ENCODE measurements at places on chromosomes 12 and 14. TPM values are rescaled to one million over a fixed set of nuclear protein-coding genes. Genes with fewer than 3 reads are reported as not detected.
A peak's percentile ranks its signal among the peaks of the same experiment; 100 is the strongest.

- DNase-seq, result no peak
- H3K4me3 ChIP-seq, result no peak overlapping the region
- H3K27ac ChIP-seq, result no peak overlapping the region
- H3K27me3 ChIP-seq, result no peaks in the 10 kb centered on the region
- no peaks in the 10 kb centered on the region for H3K4me1 ChIP-seq
- no peaks in the 10 kb centered on the region for H3K36me3 ChIP-seq
Observed at GRCh38 chr12:110597885-110598284, 14.8 kb upstream of the PPTC7 start.

DNA sequence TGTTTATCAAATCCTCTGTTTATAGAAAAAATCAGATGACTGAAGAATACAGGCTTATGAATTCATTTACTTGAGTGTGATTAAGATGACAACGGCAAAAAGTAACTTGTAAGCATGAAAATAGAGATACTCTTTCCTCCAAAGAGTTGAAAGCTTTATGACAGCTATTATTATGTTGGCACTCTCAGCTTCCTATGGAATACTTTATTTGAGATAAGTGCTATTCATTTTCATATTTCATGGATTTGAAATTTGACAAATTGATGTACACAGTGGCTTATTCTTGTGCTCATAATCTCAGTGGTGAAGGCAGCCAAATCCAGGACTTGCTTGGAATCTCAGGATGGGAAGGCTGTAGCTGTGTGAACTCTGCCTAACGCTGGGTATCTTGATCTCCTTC is 991.6 kb downstream of the GALC start:
- no peak for DNase-seq
- H3K27me3 ChIP-seq, result no peaks in the 10 kb centered on the region
- no peaks in the 10 kb centered on the region for H3K36me3 ChIP-seq
- H3K27ac ChIP-seq, result no peak overlapping the region
- no peak overlapping the region for H3K4me3 ChIP-seq
- no peaks in the 10 kb centered on the region for H3K4me1 ChIP-seq

Gene ACSM4
- not detected for total RNA-seq

Gene CAPZA3
- total RNA-seq, result not detected

- no peaks in the 10 kb centered on the region for H3K36me3 ChIP-seq
- no peaks in the 10 kb centered on the region for H3K4me1 ChIP-seq
- H3K27me3 ChIP-seq, result no peaks in the 10 kb centered on the region
- no peak for DNase-seq
Observed at GRCh38 chr12:1122786-1123185, 131.8 kb downstream of the ERC1 start.

- peaks cover under 1% of the 10 kb centered on the region for H3K27me3 ChIP-seq
- no peaks in the 10 kb centered on the region for H3K4me1 ChIP-seq
- H3K36me3 ChIP-seq, result no peaks in the 10 kb centered on the region
- no peak for DNase-seq
Observed at GRCh38 chr12:3583656-3584334, 92.8 kb downstream of the PRMT8 start.

- H3K27ac ChIP-seq, result no peak overlapping the region
- no peaks in the 10 kb centered on the region for H3K4me1 ChIP-seq
- H3K27me3 ChIP-seq, result no peaks in the 10 kb centered on the region
- peaks cover 28% of the 10 kb centered on the region for H3K36me3 ChIP-seq
- H3K4me3 ChIP-seq, result no peak overlapping the region
Observed at GRCh38 chr14:88870777-88871176, 46.3 kb downstream of the TTC8 start.

- peaks cover 15% of the 10 kb centered on the region for H3K36me3 ChIP-seq
- DNase-seq, result peak; percentile 63
- peaks cover 26% of the 10 kb centered on the region for H3K4me1 ChIP-seq
- H3K4me3 ChIP-seq, result peak overlapping the region; percentile 89
- no peaks in the 10 kb centered on the region for H3K27me3 ChIP-seq
Observed at GRCh38 chr12:106248312-106248845, 559 bp upstream of the CKAP4 start.

DNA sequence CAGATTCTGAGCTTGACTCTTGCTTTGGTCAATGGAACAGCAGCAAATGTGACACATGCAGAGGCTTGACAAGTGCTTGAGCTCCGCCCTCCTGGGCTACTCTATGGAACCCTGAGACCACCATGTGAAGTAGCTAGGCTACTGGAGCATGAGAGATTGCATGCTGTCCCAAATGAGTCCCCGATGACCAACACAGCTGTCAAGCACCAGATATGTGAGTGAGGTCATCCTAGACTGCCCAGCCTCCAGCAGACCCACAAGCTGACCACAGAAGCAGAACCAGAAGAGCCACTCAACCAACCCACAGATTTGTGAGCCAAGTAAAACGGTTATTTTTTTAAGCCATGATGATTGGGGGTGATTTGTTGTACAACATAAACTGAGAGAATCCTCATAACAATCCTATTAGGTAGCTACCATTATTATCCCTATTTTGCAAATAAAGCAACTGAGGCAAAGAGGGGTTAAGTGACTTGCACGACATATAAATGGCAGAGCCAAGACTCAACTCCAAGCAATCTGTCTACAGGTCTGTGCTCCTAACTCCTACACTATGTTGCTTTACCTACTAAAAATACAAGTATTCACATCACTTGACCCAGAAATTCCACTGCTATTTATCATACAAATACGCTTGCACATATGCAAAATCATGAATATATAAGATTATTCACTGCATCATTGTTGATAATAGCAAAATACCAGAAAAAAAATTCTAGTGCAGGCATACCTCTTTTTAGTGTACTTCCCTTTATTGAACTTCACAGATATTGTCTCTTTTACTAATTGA is 136.2 kb downstream of the NDUFA12 start:
- H3K36me3 ChIP-seq, result no peaks in the 10 kb centered on the region
- H3K4me1 ChIP-seq, result no peaks in the 10 kb centered on the region
- no peak overlapping the region for H3K4me3 ChIP-seq
- H3K27me3 ChIP-seq, result peaks cover 22% of the 10 kb centered on the region
- DNase-seq, result peak; percentile 56
- no peak overlapping the region for H3K27ac ChIP-seq

- DNase-seq, result peak; percentile 64
- H3K4me3 ChIP-seq, result peak overlapping the region; percentile 38
- H3K4me1 ChIP-seq, result peaks cover 32% of the 10 kb centered on the region
- H3K27me3 ChIP-seq, result no peaks in the 10 kb centered on the region
Observed at GRCh38 chr12:106767954-106768822, 6.3 kb upstream of the RIC8B start.

- H3K36me3 ChIP-seq, result no peaks in the 10 kb centered on the region
- H3K27ac ChIP-seq, result no peak overlapping the region
- no peaks in the 10 kb centered on the region for H3K4me1 ChIP-seq
- no peaks in the 10 kb centered on the region for H3K27me3 ChIP-seq
- no peak overlapping the region for H3K4me3 ChIP-seq
Observed at GRCh38 chr12:119292893-119293630, 41.5 kb upstream of the CCDC60 start.

DNA sequence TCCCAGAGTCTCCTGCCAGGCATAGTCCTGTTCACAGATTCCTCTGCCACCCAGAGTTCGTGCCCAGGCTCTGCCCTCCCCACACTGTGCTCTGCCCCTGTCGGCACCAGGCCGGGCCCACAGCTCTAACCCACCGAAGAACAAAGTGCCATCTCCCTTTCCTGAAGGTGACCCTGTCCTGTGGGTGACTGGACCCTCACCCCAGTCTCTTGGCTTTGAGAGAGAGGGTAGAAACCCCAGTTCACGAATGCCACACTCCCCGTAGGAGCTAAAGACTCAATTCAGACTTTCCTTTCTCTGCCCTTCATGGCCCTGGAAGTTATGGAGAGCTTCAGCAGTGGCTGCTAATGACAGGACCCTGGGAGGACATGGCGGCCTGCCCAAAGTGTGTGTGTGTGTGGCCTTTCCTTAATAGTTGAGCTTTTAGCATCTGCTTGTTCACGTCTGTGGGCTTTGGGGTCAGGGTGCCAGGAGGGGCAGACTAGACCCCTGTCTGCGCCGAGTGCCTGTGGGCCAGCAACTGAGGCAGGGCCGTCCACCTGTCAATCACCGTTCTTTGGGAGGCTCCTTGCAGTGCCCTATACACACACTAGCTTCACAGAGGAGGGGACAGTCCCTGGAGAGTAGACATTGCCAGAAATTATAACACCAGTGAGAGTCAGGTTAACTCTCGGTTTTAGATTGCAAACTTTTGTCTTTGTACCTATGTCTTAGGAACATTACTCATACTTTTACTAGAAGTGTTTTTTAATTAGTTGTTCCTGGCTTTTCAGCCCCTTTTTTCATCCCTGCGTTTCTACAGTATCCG is 84.6 kb upstream of the DYNC1H1 start:
- no peak overlapping the region for H3K4me3 ChIP-seq
- peaks cover 11% of the 10 kb centered on the region for H3K4me1 ChIP-seq
- no peak for DNase-seq
- no peaks in the 10 kb centered on the region for H3K27me3 ChIP-seq
- H3K36me3 ChIP-seq, result peaks cover 4% of the 10 kb centered on the region

Gene SYCP3
- total RNA-seq, result not detected

GRCh38 chr12:8453796-8454195 is 2.0 kb upstream of the CLEC6A start:
- no peak overlapping the region for H3K4me3 ChIP-seq
- H3K27ac ChIP-seq, result no peak overlapping the region
- no peaks in the 10 kb centered on the region for H3K4me1 ChIP-seq
- H3K36me3 ChIP-seq, result no peaks in the 10 kb centered on the region

Gene CARMIL3
- total RNA-seq, result 0.34 TPM

DNA sequence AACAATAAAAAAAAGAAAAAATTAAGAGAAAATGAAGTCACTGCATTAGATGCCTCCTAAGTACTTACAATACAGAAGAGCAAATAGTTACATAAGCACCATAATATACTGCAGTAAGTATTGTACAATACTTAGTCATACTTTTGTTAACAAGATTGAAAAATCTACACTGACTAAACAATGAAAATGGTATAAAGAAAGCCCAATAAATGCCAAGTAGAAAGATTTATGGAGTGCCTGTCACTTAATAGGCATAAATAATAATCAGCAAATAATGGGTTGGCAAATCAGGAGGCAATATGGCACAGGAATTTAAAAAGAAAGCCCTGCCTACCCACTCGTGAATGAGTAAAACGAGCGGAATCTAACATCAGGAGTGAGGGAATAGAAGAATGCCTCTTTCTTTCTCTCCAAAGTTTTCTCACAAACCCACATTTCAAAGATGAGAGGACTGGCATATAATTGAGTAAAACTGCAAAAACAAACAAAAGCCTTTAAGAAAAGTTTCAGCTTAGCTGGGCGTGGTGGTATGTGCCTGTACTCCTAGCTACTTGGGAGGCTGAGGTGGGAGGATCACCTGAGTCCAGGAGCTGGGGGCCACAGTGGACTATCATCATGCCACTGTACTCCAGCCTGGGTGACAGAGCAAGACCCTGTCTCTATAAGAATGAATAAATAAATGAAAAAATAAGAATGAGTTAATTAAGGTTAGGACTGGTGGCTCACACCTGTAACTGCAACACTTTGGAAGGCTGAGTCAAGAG is 36.1 kb downstream of the CRY1 start:
- H3K27me3 ChIP-seq, result no peaks in the 10 kb centered on the region
- H3K4me3 ChIP-seq, result no peak overlapping the region
- peak; percentile 55 for DNase-seq
- no peak overlapping the region for H3K27ac ChIP-seq
- H3K36me3 ChIP-seq, result no peaks in the 10 kb centered on the region
- no peaks in the 10 kb centered on the region for H3K4me1 ChIP-seq

Gene PMEL
- total RNA-seq, result 3.9 TPM

Gene ATP6V1D
- total RNA-seq, result 96.3 TPM

- no peak overlapping the region for H3K4me3 ChIP-seq
- H3K27ac ChIP-seq, result no peak overlapping the region
- no peaks in the 10 kb centered on the region for H3K36me3 ChIP-seq
- no peaks in the 10 kb centered on the region for H3K27me3 ChIP-seq
- H3K4me1 ChIP-seq, result no peaks in the 10 kb centered on the region
Observed at GRCh38 chr12:66735275-66735674, 56.4 kb upstream of the GRIP1 start.

DNA sequence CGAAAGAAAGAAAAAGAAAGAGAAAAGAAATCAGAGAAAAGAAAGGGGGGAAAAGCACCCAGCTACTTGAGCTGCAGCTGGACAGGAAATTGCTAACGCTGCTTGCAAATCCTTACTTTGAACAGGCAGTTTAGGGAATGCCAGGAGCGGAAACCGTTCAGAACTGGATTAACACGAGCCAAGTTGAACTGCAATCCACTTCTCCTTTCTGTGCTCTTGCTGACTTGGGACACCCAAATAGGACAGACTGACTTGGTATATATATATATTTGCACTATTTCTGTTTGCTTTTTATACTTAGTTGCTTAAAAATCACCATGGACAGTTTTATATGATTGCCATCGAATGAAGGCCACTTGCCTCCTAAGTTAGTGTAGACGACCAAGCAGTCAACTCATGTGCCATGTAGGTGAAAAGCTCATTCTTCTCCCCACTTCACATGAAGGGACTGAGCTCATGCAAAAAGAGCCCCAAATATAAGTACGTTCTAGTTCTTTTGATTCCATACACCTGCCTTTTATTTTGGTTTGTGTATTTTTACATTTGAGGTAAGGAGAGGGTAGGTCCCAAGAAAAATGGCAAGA is 5.5 kb downstream of the DUSP6 start:
- peaks cover 25% of the 10 kb centered on the region for H3K36me3 ChIP-seq
- DNase-seq, result peak; percentile 64
- no peak overlapping the region for H3K4me3 ChIP-seq
- peaks cover 31% of the 10 kb centered on the region for H3K4me1 ChIP-seq

GRCh38 chr12:95730457-95730856 is 60.1 kb downstream of the NTN4 start:
- H3K27me3 ChIP-seq, result no peaks in the 10 kb centered on the region
- H3K36me3 ChIP-seq, result no peaks in the 10 kb centered on the region
- H3K4me1 ChIP-seq, result no peaks in the 10 kb centered on the region
- DNase-seq, result no peak
- H3K4me3 ChIP-seq, result no peak overlapping the region
- no peak overlapping the region for H3K27ac ChIP-seq

All from astrocyte (in vitro differentiated cells and primary cell).